ENCODE measurements at places on chromosomes 3 and 15.

- DNase-seq, result no peak
Observed at GRCh38 chr3:42110631-42111030, 19.5 kb downstream of the TRAK1 start.

GRCh38 chr3:64213224-64213878, 11.9 kb downstream of the PRICKLE2 start:
- no peak for DNase-seq

- DNase-seq, result no peak
Observed at GRCh38 chr3:132445817-132446216, 28.5 kb downstream of the DNAJC13 start.

DNA sequence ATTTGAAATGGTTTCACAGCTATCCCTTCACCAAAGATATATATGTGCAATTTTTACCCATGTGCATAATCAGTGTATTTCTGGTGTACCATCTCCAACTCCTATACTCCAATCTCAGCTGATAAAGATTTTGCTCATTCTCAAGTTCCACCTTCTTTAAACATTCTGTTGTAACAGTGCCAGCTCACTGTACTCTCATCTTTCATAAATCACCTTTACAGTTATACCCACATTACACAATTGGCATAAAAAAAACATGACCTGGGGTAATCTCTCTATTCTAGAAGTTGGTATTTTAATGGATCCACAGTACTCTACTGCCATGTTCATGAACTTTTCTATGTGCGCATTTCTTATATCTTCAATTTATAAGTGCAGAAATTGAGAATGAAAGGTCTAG, 339.9 kb upstream of the DPH6 start:
- DNase-seq, result no peak

Data from large intestine (tissue), 12 donors.